Activated CD4-positive, alpha-beta T cell treated with anti-CD3 and anti-CD28 coated beads for 4 hours (primary cell): ENCODE measurements at places on chromosomes 2 and 18.

DNA sequence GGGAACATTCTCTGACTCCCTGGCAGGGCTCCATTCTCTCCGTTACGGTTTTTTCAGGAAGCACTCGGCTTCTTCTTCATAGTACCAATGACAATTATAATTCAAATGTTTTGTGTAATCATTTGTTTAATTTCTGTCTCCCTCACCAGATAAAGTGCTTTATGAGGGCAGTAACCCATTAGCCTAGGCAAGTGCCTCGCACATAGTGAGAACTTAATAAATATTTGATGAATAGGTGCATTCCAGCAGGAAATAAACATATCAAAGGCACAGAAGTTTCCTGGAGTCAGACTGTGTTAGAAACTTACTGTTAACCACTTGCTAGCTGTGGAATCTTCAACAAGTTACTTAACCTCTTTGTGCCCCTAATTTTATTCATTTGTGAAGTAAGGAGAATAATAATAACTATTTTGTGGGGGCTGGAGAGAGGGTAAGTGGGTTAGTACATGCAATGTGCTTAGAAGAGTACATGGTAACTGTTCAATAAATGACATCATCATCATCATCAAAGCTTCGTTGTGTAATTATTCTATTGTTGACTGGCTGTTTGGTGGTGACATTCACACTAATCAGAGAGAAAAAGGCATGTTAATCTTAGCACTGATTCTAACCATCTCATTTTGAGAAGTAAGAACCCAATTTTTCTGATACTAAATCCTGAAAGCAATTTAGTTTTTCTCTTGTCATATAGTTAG is 352.3 kb downstream of the INSIG2 start:
- no peak for DNase-seq

DNA sequence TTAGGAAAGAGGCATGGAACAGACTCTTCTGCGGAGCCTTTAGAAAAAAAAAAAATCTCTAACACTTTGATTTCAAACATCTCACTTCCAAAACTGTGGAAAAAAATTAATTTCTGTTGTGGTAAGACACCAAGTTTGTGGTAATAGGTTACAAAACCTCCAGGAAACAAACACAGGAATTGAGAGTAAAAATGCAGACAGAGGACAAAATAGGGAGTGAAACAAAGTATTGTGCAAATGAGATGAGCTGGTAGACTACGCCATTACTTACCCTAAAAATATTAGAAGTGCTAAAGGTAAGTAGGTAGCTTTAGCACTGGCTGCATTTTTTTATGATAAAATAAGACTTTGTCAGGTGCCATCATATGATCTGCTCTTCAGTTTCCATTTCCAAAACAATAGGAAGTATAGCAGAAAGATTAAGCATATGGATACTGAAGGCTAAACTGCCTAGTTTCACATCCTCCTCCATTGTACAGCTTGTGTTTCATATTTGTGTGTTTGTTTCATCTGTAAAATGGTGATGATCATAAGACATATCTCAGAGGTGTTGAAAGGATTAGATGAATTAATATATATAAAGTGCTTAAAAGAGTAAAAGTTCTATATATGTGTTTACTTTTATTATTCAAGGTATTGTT is 309.2 kb downstream of the NR4A2 start:
- DNase-seq = no peak

- DNase-seq = no peak
Measured at GRCh38 chr2:172596776-172597175, 40.9 kb downstream of the PDK1 start.

DNA sequence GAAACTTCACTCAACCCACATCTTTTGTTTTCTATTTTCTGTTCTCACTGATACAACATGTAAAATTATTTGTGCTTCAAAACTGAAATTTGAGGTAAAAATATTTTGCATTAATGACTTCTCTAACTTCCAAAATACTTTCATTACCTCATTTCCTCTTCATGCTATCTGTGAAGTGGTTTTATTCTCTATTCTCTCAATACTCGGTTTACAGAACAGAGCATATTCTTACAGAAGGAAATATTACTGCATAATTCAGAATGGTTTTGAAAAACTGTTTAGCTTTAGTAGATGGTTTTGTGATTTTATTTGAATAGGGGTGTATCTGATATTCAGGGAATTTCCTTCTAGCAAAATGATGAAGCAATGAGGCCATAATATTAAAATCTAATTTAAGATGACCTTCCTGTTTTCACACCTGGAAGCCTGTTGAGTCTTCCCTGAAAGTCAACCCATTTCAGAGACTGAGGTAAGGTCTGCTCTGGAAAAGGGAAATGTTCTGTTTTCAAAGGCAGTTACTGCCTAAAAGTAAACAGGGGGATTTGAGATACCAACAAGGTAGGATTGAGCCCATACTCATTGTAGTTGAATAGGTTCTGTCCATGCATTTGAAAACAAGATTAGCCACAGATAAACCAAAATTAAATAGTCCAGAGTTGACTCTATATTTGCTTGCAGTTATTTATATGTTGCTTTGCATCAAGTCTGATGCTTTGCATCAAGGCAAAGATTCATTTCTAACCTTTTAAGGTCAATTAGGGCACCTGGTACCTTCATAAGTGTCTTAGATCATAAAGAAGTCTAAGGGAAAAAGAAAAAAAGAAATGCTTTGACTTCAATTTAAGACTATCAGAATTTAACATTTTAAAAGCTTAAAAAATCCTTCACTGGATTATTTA is 50.8 kb upstream of the PEX13 start:
- no peak for DNase-seq

DNA sequence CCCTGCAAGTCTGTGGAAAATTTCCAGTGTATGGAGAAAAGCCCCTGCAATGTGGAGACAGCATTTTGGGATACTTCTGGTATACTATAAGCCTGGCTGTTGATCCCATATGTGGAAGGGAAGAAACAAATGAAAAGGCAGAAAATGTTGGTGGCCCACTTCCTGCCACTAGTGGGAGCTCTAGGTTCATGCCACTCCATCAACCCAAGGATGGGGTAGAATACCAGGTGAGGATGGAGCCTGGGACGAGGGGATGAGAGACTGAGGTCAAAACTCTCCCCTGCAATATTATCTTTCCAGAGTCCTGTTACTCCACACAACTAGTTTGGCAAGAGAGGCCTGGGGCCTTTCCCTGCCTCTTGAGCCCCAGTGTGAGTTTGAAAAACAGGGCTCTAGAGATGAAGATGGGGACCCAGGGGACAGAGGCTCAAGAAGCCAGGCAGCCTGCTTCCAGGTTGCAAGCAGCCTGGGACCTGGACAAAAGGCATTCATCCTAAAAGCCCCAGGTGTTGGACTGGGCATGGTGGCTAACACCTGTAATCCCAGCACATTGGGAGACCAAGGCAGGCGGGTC is 31.9 kb downstream of the BMP10 start:
- DNase-seq = peak; percentile 24

- no peak for DNase-seq
Measured at GRCh38 chr2:20994130-20994529, 49.7 kb downstream of the APOB start.

GRCh38 chr2:127776122-127776780 is 34.7 kb downstream of the WDR33 start:
- DNase-seq = no peak

DNA sequence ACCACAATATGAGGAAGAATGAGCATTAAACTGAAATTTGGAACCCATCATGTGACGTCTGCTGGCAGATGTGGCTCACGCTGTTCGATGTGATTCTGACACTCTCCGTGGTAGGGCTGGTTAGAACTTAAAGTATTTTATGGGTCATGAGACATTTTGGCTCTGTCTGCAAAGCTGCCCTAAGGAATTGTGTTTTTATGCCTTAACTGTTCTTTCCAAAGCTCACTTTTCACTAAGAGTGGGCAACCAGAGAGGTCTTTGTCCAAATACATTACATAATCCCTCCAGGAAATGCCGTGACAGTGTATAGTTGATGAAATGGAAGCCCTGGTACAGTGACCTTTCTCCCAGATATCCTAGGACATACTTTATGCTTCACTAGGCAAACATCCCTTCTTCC is 119.1 kb downstream of the AQP4 start:
- no peak for DNase-seq

DNA sequence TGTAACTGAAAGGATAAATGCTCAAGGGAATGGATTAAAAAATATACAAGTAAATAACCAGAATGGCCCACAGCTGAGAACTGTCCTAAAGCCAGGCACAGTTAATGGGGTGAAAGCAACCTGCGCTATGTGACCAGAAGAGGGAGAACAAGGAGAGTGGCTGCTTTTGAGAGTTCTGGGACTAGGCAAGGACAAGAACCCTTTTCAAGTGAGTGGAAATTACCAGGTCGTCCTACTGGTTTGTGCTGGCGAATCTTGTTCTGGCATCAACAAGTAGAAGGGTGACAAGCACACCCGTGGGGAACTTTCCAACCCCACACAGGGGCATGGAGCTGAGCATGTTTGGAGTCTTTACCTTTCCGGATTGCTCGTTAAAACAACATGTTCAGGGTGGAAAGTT is 82.8 kb downstream of the TMEM17 start:
- no peak for DNase-seq

DNA sequence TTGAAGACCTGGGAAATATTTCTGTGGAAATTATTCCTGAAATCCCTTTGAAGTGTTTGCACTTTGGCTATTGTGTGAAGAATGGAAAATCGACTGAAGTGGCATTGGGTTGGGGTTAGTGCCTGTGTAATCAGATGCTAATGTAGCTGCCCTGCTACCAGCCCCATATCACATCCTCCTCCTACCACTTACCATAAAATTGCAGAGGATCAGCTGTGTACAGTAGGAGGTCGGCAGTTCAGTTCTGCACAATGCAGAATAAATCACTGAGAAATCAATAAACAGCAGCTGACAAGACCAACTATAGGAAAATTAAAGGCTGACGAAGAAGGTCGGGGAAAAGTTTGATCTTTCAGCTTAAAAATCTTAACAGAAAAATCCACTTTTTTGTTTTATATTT is 440.9 kb downstream of the PTPRM start:
- no peak for DNase-seq

DNA sequence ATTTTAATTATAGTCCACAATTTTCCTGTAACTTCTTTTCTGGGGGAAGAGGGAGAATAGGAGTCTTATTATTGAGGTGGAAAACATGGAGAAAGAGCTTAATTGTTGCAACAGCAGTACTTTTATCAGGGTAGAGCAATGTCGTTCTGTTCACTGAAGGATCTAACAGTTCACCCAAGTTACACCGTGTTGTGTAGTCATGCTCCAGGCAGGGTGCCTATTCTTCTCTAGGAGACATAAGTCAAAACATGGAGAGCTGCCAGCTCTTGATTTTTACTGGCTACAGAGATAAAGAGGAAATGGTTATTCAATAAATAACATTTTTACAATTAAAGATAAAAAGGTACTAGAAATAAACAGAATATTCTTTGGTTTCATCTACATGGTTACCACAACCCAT is 594.3 kb upstream of the NETO1 start:
- no peak for DNase-seq

DNA sequence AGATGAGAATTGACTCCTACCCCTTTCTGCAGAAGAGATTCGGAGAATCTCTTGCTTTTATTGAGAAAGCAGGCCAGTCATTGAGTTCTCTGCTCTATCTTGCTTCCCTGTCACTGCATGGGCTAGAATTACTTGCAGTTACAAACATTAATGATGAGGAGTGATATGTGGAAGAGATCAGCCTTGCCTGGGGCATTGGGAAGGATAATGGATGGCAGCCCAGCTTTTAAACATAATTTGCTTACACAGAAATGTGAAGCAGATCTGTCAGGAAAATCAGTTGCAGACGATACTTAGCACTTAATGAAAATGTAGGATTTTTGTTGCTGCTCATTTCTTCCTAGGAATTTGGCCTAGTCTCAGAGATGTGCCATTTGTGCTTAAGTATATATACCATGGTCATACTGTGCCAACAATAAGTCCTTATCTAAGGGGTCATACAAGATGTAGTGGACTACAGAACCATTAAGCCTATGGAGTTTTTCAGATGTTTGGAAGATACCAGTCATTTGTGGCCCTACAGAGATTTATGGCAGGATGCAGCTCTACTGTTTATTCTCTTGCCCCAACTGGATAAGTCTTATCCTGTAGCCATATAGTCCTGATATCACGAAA is 92.7 kb downstream of the XRCC5 start:
- no peak for DNase-seq

DNA sequence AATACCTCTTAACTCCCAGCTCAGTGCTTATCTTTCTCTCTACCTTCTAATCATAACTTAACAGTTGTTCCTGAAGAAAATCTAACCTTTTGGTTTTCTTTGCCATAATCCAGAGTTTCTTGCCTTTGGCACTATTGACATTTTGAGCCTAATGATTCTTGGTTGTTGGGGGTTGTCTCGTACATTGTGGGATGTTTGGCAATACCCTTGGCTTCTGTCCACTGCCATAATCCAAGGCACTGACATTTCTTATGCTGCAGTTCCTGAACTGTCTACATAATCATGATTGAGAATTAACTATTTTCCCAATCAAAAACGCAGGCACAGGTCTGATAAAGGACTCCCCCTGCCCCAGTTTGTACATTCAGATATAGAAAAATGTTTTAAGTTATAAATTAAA is 203.2 kb upstream of the MEX3C start:
- DNase-seq = no peak

- no peak for DNase-seq
Measured at GRCh38 chr18:8097399-8097798, 511.8 kb upstream of the RAB12 start.

DNA sequence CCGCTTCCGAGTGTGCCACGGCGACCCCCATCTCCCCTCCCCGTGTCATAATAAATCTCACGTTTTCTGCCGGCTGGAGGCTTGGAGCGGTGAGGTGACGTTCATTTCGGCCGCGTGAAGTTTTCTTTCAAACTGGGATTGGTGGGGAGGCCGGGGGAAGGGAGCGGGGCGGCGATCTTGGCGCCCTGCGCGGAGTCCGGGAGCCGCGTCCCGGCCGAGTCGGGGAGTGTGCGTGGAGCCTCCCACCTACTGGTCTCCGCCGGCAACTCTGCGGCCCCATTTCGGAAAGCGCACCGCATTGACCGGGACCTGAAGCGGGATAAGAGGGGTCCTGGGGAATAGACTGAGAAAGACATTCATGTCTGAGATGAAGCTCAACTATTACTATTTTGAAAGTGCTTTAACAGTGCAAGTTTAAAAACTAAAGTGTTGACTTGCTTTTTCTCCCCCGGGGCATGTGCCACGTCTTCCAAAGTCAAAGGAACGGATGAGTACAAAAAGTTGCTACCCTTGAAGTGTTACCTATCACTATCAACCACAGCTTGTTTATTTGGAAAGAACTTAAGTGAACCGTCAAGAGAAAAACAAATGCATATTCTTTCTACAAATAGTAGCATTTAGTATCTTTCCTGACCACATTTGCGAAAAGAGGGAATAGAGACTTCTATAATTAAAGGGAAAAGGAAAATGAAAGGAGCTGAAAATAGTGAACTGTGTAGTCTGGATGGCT is 818 bp upstream of the IKZF2 start:
- peak; percentile 10 for DNase-seq
